T-cell (primary cell): ENCODE measurements at places on chromosomes 5 and 9.

GRCh38 chr9:125460346-125460745 lies 198.7 kb downstream of the GAPVD1 start:
- no peak for DNase-seq

DNA sequence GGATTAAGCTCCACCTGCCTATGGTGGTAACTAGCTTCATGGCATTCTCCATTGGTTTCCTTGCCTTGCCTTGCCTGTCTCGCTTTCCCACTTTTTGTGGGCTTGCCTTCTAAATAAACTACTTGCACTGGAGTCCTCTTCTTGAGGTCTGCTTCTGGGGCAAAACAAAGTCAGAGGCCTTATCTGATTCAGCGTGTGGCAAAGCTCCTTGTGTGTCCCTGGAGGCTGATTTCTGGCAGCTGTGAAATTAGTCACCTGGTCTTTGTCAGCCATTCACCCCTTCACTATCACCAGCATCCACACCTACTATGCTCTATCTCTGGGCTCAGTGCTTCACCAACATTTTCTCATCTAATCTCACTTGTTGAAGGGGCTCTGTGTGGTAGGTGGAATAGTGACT lies 176.2 kb downstream of the SEC61B start:
- DNase-seq = no peak

DNA sequence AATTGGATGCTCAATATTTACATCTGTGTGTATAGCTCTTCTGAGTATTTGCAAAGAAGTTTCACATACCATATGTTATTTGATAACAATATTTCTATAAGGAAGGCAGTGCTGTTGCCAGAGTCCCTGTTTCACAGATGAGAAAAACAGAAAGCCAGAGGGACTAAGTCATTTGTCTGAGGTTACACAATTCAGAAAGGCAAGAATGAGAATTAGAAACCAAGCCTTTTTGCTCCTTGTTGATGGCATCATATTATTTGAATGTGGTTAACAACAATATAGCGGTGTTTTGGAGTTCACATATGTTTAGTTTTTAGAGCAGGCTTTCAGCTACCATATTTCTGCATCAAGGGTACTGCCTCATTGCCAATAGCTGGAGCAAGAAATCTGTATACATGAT lies 110.9 kb upstream of the PRLR start:
- no peak for DNase-seq

- no peak for DNase-seq
Observed at GRCh38 chr5:139903795-139904565, 108.4 kb downstream of the PSD2 start.

- no peak for DNase-seq
Observed at GRCh38 chr9:74526215-74526614, 29.1 kb downstream of the RORB start.

- DNase-seq = no peak
Observed at GRCh38 chr9:97280755-97281330, 26.6 kb upstream of the CCDC180 start.

DNA sequence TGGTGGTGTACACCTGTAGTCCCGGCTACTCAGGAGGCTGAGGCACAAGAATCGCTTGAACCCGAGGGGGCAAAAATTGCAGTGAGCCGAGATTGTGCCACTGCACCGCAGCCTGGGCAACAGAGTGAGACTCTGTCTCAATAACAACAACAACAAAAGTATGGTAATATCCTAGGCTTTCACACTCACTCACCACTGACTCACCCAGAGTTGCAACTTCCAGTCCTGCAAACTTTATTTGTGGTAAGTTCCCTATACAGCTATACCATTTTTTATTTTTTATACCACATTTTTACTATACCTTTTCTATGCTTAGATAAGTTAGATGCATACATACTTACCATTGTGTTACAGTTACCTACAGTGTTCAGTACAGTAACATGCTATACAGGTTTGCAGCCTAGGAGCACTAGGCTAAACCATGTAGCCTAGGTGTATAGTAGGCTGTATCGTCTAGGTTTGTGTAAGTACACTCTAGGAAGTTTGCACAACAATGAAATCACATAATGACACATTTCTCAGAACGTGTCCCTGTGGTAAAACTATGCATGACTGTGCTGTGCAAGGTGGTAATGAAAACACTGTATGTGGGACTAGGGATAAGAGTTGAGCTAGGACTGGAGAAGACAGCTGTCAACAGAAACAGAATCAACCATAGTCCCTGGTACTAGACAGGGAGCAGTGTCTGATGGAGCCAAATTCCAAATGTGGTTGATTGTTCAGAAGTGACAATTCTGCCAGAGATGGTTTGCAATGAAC lies 109.5 kb upstream of the RAD23B start:
- no peak for DNase-seq

- no peak for DNase-seq
Observed at GRCh38 chr5:126354012-126354857, 69.0 kb upstream of the GRAMD2B start.

DNA sequence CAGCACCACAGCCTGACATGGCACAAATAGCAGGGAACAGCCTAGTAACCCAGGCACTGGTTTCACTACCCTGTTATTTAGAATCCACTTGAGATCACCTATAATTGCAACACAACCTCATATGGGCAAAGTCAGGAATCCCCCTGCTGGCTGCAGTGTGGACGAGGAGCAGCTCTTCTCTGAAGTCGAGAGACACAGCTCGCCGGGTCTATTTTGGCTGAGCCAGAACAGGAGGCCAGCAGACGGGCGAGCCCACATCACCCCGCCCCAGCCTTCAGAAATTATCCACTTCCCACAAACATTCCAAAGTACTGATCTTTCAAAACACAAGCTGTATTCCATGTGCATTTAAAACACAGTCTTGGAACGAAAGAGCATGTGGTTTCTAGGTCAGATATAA lies 179.0 kb downstream of the ROR2 start:
- DNase-seq = no peak

DNA sequence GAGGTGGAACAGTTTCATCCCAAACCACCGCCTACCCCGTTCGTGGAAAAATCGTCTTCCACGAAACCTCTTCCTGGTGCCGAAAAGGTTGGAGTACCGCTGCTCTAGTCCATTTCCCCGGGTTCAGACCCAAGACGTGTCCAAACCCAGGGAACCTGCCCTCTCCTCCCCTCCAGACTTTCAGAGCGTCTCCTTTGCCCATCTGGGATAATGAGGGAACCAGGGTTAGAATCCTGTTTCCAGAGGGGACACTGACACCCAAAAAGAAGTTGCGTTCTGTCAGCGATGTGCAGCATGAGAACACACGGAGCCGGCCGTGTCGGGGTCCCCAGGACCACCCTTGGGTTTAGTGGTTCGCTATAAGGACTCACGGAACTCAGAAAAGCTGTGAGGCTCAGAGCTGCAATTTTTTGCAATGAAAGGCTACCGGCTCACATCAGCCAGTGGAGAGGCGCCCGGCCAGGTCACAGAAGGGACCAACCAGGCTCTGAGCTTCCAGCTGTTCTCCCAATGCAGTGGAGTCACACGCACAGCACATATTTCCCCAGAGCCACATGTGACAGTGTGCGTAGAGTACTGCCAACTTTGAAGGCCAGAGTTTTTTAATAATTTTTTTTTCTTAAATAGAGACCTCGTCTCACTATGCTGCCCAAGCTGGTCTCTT lies 19.4 kb downstream of the LAMC3 start:
- no peak for DNase-seq

GRCh38 chr9:71648453-71648852 lies 119.9 kb downstream of the CEMIP2 start:
- no peak for DNase-seq

DNA sequence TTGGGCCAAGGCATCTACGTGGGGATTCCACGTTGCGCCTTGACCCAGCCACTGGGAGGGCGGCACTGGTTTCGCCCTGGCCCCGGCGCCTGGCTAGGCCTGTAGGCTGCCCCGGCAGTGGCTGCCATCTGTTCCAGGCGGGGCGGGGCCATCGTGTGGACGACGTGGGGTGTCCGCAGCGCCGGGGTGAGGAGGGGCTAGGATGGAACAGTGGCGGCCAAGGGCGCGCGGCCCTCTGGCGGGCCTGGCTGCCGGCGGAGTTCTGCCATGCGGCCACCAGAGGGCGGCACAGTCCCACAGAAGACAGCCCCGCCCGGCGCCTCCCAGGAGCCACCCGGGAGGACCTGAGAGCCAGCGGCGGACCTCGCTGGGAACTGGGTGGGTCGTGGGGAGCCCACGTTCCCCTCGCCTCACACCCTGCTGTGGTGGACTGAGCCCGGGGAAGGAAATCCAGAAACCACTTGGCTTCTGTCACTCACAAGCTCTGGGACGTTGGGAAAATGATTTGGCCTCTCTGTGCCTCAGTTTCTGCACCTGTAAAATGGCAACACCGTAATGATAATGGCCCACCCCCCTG lies 22.6 kb upstream of the RAPGEF1 start:
- DNase-seq = peak; percentile 67

DNA sequence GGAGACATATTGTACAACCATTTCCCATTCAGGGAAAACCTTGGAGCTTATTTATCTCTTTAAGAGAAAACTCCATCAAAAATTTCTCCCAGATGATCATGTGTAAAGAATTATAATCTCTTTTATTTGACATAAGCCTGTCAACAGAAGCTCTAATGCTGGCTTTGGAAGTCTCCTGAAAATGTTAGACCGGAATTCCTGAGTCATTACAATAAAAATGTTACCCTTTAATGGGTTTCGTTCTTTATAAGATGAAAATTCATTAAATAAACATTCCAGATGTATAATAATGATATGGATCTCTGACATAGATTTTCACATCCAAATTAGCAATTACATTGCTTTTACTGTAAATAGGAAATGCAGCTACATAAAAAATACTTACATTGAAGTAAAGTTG lies 1036.4 kb downstream of the EFNA5 start:
- DNase-seq = no peak

DNA sequence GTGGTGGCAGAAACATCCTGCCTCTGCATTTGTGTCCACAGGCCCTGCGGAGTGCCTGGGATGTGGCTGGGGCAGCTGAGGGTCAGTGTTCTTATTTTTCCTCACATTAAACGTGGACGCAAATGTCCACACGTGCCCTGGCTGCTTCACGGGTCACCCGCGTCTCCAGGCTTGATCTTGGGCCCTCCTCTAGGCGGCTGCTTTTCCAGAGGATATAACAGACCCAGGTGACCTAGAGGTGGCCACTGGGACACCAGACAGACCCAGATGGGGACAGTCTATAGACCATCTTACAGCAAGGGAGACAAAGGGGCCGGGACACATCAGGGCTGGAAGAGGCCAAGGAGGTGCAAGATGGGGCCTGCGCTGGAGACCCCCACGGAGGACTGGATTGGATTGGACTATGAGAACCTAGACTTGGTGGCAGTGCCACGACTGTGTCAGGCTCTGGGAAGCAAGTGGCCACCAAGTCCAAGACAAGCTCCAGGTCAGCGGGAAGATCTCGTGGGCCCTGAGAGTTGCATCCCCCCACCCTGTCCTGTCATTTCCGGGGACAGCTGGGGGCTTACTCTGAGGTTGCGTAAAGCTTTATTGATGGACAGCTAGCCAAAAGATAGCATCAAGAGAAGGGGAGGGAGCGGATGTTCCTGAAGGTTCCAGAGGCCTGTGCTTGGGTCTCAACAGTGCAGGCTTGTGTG lies 6.9 kb downstream of the WNK2 start:
- no peak for DNase-seq

DNA sequence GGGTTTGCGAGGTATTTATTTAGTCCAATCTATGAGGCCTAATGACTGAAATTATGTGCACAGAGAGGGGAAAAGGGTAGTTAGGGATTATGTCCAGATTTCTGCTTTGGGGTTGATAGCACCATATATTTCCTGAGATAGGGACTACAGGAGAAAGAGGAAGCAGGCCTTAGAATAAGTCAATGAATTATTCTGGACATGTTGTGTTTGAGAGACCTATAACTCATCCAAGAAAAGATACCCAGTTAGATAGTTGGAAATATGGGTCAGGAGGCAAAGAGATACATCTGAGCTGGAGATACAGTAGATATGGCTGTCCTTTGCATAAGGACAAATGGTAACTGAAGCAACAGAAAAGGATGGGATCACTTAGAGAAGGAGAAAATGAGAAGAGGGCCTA lies 53.1 kb downstream of the NR3C1 start:
- no peak for DNase-seq

- DNase-seq = no peak
Observed at GRCh38 chr5:39422036-39422606, 2.7 kb downstream of the DAB2 start.

DNA sequence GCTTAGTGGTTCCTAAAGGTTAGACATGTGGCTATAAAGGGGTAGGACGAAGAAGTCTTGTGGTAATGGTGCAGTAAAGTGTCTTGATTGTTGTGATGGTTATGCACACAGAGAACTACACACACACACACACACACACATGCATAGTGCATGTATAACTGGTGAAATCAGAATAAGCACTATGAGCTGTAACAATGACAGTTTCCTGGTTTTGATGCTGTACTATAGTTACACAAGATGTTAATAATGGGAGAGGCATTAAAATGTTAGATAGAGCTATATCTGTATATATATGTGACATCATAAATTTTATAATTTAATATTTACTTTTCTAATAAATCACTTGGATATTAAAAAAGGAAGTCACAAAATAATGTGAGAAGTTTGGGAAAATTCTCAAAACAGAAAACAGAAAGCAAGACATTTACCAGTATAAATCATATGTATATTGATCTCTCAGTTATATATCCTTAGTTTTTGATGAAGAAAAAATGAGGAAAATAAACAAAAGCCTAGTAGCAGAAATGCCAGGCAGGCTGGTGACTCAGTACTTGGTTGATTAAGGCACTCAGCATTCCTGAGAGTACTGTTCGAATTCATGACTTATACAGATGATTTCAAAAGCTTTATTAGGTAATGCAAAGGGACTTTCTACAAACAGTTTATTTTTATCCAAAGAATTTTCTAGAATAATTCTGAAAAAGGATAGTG lies 350.5 kb upstream of the DAB2 start:
- no peak for DNase-seq

- no peak for DNase-seq
Observed at GRCh38 chr9:79945016-79945415, 373.3 kb downstream of the TLE4 start.

DNA sequence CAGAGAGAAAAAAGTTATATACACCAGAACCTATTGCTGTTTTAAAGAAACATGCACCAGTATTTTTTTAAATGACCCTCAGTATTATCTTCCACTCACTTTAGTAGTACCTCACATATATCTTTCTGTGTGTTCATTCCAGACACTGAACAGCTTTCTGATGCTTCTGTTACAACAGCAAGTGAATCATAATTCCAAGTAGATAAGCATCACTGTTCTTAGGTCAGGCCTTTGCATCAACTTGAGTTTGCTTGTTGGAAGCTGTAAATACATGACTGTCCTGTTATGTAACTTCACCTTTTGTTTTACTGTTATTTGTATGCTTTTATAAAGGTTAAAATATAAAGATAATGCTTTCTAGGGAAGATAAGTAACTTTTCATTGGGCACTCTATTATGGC lies 184.4 kb downstream of the ISL1 start:
- no peak for DNase-seq
